Stimulated activated naive B cell treated with anti-CD40 and anti-IgM and Interleukin-4, amounts not matched to agents 10 μg/mL and 1 μg/mL and 100 μg/mL, for 72 hours (primary cell): ENCODE measurements at places on chromosomes 13 and 19.

DNA sequence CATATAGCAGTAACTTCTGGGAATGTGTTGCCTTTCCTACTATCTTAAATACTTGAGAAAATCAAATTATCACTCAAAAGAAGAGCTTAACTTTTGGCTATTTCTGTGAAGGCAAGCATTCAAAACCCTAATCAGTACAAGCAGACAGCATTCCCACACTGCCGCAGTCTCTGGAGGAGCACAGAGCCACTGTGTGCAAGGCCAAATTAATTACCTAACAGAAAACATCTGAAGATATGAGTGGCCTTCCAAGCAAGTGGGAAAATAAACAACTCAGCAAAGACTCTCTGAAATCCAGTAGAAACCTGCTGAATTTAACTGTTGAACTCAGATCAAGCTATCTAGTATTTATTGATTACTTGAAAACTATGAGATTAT, 68.2 kb downstream of the COL4A1 start:
- no peak for DNase-seq

DNA sequence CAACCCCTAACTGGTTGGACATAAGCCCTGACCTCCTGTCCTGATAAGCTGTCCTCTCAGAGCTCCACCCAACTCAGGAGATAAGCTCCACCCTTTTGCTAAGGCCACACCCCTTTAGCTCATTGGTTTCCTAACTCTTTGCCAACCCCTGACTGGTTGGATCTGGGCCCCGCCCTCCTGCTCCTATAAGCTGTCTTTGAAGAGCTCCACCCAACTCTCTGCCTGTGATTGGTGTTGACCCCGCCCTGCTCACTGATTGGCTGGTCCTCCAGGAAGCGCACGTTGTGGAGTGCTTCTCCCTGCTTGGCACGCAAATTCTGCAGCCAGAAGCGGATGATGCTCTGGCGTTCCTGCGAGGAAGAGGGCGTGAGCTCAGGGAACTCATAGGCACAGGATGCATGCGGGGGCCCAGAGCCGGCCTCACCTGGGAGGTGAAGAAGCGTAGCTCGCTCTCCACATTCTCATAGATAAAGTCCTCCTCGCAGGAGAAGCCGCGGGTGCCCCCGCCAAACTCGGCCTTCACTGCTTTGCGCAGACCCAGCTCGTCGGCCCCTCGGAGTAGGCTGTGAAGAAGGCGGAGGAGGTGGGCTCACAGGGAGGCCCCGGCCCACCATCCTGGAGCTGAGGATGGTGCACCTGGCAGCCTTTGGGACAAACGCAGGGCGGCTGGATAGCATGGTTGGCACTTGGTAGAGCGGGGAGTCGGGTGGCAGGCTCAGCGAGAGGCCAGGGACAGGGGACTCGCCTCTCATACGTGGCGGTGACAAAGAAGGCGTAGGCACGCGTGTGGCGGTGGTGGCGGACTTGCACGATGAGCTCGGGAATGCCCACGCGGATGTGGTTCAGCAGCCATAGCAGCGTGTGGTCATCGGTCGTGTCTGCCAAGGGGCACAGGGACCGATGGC, 1.7 kb downstream of the ANO8 start:
- DNase-seq, result no peak

- no peak for DNase-seq
These were observed 130.1 kb upstream of the ZNF91 start for GRCh38 chr19:23525276-23525852.

DNA sequence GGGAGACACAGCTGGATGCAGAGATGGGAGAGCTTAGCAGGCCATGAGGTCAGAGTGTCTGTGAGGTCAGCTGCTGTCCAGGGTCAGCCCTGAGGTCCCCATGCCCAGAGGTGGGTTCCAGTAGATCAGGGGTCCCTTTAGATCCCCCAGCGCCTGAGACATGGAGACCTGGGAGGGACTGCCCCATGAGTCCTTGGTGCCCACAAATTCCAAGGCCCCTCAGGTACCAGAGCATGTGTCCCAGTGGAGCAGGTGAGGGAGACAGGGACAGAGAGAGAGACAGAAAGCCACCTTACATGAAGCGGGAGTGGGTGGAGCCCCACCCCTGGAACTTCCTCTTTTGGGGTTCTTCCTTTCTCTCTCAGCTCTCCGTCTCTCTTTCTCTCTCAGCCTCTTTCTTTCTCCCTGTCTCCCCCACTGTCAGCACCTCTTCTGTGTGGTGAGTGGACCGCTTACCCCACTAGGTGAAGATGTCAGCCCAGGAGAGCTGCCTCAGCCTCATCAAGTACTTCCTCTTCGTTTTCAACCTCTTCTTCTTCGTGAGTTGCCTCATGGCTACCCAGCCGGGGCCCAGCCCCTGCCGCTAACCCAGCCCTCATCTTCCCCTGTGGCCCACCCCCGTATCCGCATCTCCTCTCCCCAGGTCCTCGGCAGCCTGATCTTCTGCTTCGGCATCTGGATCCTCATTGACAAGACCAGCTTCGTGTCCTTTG, at the start of gene CD37:
CD37 (plus strand) TSS at position 336 of the 713 bp plus-strand sequence; CDS start at position 471, 135 bp downstream.
- DNase-seq, result peak; percentile 67

GRCh38 chr19:18290302-18291018, 9.0 kb upstream of the JUND start:
- DNase-seq, result peak; percentile 98

DNA sequence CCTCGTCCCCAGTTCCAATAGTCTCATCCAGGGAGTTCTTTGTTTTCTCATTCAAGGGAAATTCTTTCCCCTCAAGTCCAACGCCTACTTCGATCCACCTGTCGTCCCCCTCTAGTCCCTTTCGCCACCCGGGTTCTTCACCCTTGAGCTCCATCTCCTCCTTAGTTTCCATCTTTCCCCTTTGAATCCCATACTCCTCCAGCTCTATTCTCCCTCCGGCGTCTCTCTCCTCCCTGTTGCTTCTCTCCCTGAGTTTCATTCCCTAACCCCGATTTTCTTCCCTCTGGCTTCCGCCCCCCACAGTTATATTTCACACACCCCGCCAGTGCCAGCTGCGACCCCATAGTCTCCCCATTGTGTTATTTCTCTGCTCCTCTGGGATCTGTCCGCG, 628 bp upstream of the SLC17A7 start:
- no peak for DNase-seq

DNA sequence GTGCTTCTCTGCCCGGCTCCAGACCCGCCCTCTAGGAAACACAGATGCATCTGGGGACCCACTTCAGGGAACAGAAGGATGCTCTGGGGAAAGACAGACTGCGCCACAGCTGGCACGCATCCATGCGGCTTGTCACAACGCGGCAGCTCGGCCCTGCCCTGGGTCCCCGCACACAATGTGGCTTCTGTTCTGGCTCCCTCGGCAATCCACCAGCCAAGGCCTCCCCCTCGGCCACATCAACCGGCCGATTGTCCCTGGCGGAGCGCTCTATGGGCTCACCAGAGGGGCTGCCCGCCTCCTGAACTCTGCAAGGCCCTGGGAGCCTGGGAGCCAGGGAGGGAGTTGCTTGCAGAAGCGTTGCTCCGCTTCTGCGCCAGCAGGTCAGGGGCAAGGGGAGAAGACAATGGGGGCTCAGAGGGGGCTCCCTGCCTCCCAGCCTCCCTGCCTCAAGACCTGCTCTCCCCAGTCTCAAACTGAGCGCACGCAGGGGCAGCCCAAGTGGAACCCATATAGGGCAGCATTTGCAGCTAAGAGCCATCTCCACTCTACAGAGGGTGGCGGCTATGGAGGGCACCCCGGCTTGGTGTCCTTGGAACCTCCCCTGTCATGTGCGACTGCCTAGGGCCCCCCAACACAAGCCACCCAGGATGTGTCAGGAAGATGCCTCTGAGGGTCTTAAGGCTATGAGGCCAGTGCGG, 37.9 kb downstream of the MLLT1 start:
- no peak for DNase-seq

DNA sequence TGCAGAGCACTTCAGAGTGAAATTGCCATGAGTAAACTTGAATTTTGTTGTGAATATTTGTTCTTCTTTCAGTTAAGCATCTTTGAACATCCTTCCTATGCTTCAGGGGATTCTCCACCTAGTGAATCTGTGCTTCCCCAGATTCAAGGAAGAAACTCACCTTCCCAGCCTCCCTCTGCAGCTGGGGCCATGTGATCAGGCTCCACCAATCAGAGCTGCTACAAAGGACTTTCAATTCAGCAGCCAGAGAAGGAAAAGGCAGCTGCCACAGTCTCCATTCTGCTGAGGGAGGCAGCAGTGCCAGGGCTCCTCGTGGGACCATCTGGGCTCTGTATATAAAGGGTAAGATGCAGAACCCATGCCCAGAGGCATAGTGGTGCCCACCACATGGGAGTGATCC, 89.7 kb upstream of the SIAH3 start:
- no peak for DNase-seq

DNA sequence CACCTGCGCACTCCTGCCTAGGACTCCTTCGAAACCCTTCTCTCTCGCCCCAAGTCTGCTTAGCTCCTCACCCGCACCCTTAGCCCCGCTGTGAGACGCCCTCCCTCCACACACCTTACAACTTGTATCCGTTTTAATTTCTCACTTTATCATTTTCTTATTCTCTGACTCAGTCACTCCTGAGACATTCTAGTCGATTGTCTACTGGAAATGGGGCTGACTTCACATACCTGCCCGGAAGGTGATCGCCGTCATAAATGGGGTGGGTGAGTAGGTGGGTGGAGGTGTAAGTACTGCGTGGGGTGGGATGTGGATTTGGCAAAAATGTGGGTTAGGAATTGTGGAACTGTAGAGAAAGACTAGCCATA, 714 bp downstream of the NDFIP2 start:
- no peak for DNase-seq

- DNase-seq, result no peak
These were observed 19.5 kb downstream of the NUFIP1 start for GRCh38 chr13:44969551-44970484.

GRCh38 chr19:18122424-18122823, 24.8 kb downstream of the MAST3 start:
- DNase-seq, result no peak

- no peak for DNase-seq
These were observed 57.7 kb upstream of the TUBA3C start for GRCh38 chr13:19239114-19239860.

DNA sequence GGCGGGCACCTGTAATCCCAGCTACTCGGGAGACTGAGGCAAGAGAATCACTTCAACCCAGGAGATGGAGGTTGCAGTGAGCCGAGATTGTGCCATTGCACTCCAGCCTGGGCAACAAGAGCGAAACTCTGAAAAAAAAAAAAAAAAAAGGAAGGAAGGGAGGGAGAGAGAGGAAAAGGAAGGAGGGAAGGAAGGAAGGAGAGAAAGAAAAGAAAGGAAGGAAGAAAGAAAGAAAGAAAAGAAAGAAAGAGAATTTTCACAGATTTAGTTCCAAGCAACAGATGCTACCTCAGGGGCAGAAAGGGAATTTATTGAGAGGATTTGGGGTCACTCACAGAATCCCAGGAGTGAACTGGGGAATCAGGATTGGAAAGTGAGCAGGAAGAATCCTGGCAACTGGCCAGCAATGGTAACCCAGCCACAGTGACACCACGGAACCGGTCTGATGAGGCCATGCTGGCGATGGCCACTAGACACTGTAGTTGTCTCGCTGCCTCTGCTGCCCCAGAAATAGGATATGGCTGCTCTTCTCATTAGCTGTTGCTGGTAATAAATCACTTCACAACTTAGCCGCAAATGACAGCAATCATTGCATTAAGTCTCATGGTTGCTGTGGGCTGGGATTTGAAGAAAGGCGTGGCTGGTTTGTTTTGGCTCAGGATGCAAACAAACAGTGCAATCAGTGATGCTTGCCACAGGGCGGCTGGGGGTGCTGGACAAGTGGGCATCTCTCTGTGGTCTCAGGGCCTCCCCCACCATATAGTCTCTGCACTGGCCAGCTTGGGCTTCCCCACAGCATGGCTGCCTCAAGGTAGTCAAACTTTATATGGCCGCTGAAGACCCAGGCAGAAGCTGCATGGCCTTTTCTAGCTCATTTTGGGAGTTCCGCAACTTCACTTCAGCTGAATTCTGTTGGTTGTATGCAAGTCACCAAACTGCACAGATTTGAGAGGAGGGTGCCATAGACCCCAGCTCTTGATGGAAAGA, 5.2 kb upstream of the BCAM start:
- no peak for DNase-seq

DNA sequence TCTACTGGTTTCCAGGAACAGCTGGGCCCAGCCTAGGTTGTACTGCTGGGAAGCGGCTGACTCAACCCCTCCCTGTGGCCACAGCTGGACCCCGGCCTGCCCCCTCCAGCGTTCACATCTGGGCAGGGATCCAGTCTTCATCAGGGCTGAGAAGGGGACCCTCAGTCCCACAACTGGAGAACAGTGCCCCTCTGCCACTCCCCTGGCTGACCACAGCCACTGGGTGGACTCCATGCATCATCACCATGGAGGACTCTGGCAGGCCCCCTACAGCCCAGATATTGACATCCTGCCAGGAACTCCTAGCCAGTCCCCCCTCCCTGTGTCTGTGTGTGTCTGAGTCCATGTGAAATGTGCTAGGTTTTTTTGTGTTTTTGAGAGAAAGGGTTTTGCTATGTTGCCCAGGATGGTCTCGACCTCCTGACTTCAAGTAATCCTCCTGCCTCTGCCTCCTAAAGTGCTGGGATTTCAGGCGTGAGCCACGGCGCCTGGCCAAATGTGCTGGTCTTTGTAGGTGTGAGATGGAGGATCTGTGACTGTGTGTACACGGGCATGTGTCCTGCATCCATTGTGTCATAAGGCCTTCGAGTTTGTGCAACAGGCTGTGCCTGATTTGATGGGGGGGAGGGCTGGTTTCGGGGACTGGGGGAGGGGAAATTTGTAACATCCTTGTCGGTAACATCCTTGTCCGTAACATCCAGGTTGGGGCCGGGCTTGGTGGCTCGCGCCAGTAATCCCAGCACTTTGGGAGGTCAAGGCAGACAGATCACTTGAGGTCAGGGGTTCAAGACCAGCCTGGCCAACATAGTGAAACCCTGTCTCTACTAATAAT, 4.0 kb upstream of the HOOK2 start:
- DNase-seq, result no peak

DNA sequence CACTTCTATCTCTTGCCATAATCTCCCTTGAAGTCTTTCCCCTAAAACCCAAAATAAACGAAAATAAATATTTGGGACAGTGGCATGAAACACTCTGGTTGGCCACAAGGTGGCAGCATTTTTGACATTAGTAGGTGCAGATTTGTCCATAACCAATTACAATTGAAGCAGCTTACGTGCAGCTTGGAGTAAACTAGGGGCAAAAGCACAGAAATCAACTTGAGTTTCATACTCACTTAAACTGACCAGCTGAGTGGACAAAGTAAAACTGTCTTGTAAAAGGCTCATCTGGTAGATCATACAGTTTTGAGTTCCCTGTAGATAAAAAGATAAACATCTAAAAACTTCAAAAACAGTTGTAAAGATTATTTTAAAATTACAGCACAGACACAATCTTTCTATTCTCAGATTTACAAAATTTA, 18.8 kb downstream of the PDCD5 start:
- DNase-seq, result no peak
